ENCODE measurements at places on chromosomes 16 and 17.

DNA sequence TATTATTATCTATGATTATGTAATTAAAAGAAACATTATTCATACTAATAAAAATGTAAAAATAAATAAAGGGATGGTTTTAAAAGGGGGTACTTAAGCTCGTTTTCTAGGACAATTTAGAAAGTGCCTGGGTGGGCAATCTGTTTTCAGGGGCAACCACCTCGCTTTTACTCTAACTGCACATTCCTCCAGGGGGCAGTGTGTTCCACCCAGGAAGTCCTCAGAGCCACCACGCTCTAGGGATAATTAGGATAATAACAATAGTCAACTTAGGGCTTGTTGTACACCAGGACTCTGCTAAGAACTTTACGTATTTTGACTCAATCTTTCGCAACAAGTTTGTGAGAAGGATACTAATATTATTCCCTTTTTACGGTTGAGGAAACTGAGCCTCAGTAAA is 396.7 kb upstream of the MAF start:
- no peak for DNase-seq

GRCh38 chr16:83689385-83689831 is 118.4 kb upstream of the HSBP1 start:
- DNase-seq, result peak; percentile 62

GRCh38 chr16:14196539-14196938 is 125.4 kb downstream of the MRTFB start:
- DNase-seq, result no peak

- DNase-seq, result no peak
Observed at GRCh38 chr17:50840311-50840851, 5.0 kb downstream of the WFIKKN2 start.

DNA sequence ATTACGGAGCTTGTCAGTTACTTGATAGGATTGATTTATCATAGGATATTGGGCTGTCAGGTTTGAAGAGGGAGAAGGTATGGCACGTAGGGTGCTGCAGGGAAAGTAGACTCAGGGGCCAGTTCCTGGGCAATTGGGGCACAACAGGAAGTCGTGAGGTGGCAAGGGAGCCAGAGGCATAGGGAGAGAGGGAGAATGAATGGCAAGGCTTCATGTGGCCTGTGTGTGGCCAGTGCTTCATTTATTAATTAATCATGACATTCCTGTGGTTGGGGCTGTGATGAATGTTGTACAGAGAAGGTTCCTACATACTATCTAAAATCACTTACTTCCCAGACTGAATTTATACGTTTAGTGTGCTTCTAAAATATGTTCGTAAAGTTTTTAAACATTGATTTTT is 19.3 kb downstream of the MFSD11 start:
- DNase-seq, result no peak

- no peak for DNase-seq
Observed at GRCh38 chr17:64042700-64043485, 22.5 kb upstream of the ICAM2 start.

GRCh38 chr17:29562615-29563014 is 4.2 kb downstream of the ABHD15 start:
- no peak for DNase-seq

DNA sequence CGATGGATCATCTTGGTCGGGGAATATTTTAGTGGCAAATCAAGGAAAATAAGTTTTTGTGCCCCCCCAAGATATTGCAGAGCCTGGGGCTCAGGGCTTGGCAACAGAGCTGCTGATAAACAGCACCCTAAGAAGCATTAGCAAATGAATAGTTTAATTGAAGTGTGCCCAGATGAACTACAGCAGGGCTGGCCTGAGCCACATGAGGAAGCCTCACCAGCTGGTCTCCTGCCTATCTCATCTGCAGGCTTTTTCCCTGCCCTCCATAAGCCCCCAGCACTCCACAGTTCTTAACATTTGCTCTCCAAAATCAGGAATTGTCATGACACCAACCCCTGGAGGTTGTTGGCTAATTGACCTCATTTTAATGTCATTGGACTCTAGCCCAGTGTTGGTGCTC is 480.2 kb downstream of the HS3ST3B1 start:
- no peak for DNase-seq

DNA sequence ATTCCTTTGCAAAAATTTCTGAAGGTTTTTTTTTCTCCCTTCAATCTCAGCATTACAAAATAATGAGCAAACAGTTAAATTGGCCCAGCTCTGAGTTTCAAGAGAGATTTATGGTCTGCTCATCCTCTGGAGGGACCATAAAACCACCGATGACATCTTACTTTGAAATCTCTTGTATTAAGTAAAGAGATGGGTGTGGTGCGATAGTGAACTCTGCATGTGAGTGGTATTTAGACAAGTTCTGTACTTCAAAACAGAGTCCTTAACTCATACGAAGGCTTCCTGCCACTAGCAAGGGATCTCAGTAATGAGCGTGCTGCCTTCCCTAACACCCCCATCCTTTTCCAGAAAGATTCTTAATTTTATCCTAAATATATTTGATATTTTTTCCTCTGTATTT is 2.1 kb downstream of the FAM20A start:
- no peak for DNase-seq

DNA sequence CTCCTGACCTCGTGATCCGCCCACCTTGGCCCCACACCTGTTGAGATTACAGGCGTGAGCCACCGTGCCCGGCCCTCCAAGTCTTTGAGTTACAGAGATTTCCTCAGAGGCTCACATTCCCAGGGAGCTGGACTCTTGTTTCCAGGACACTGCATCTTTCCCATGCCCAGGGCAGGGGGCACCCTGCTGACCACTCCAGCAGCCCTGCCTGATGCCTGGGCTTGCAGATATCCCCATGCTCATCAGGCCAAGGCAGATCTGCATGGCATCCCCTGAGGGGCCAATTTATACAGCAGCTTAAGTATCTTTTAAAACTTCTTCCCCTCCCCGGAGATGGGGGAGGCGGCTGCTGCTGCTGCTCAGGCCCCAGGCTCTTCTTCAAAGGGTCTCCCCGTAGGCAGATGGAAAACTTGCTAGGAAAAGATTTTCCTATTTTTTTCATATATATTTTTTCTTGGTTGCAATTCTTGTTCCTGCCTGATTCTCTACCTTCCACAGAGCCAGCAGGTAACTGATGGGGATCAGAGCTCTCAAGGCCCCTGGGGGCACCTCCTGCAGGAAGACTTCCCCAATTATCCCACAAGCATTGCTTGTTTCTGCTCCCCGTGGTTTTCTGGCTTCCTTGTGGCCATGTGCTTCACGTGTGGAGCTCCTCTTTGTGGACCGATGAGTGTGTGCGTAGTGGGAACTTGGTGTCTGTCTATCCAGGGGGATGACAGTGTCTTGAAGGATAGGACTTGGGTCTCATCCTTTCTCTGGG is 102.2 kb upstream of the SDK2 start:
- DNase-seq, result no peak

DNA sequence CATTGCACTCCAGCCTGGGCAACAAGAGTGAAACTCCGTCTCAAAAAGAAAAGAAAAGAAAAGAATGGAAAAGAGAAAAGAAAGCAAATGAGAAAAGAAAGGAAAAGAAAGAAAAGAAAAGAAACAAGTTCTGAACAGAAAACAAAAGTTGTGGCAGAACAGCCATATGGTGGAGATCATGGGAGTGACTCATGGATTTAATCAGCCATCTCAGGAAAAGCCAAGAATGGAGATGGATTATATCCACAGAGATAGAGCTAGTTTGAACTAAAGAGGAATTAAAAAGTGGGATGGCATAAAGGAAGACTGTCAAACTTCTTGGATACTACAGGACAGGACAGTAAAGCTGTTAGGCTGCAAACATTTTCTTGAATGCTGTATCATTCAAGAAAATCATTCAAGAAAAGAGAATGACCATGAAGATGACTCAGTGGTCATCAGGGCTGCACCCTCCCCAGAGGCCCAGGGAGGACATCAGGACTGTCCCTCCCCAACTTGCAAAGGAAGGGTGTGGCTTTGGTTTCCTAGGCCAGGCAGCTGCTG is 120.6 kb downstream of the USP22 start:
- no peak for DNase-seq

- DNase-seq, result no peak
Observed at GRCh38 chr16:49482690-49483089, 109.1 kb downstream of the C16orf78 start.

GRCh38 chr16:84881702-84882521 is 62.1 kb downstream of the CRISPLD2 start:
- DNase-seq, result no peak

DNA sequence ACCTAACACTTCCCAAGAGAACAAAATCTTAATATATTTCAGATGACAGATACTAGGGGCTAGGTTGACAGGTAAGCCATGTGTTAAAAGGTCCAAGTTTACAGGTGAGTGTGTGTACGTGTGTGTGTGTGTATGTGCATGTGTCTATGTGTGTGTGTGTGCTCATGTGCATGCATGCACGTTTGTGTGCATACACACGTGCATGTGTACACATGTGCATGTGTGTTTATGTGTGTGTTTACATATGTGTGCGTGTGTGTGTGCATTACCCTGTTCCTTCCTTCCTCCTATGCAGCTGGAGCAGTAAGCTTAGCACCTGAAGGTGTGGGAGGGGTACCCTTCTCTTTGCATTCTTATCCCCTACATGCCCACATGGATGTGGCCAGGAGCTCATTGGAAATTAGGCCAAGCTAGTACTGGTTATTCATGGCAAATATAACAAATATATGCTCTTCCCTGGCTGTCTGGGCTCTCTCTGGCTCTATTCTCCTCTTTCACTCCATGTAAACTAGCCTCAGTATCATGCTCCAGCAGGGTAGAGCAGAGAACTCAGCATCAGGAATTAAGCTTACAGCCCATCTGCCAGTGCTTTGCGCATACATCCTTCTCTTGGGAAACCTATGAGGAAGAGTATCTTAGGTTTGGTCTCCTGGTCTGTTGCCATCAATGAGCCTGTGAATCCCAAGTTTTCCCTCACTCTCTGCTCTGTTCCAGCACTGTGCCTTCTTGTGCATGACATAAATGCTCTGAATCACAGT is 258.0 kb upstream of the MYOCD start:
- no peak for DNase-seq

- DNase-seq, result no peak
Observed at GRCh38 chr17:70872103-70872502, 702.8 kb downstream of the KCNJ2 start.

DNA sequence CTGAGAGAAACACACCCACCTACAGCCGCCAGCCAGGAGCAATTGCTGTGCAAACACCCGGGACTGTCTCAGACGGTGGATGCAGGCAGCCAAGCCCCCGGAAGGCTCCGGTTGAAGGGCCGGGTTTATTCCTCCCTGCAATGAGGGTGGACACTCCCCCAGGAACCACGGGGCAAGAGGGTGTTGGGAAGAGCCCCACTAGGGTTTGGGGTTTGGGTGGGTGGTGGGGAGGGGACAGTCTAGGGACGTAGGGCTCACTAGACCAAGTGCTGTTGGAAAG is 19.2 kb downstream of the JPH3 start:
- no peak for DNase-seq

GRCh38 chr17:66416207-66416940 is 114.0 kb downstream of the PRKCA start:
- DNase-seq, result no peak

- DNase-seq, result no peak
Observed at GRCh38 chr17:81518785-81519283, 6.2 kb upstream of the ACTG1 start.

GRCh38 chr17:46883871-46884520 is 32.6 kb downstream of the WNT9B start:
- no peak for DNase-seq

DNA sequence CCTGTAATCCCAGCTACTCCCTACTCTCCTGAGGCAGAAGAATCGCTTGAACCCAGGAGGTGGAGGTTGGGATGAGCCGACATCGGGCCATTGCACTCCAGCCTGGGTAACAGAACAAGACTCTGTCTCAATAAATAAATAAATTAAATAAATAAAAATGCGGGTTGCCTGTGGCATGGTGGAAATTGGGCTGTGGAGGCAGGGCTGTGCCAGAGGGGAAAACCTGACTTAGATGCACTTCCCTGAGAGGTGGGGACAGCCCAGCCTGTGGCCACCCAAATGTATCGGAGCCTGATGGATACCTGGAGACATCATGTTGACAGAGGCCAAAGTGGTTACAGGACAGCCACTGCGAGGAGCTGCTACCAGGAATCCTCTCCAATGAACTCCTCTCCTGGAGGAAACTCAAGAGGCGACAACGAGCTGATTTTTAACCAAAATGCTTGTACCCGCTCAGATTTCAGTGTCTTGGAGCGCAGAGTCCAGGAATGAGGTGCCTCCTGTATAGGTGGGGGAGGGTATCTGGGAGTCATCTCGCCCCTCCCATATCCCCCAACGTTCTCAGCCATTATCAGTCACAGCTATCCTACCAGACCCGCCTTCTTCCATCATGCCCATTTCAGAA is 32.3 kb downstream of the DDX19A start:
- DNase-seq, result no peak

DNA sequence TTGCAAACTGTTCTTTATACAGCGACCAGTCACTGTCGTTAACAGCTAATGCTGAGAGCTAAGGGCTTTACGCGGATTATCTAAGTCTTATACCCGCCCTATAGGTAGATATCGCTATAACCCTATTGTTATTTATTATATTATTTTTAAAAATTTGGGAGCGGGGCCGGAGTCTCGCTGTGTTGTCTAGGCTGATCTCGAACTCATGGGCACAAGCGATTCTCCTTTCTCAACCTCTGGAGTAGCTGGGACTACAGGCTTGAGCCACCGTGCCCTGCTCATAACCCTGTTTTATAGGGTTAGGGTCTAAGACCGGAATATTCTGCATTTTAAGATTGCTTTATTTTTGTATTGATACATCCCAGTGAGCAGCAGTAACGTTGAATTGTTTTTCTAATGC is 24.7 kb downstream of the DEF8 start:
- DNase-seq, result no peak

DNA sequence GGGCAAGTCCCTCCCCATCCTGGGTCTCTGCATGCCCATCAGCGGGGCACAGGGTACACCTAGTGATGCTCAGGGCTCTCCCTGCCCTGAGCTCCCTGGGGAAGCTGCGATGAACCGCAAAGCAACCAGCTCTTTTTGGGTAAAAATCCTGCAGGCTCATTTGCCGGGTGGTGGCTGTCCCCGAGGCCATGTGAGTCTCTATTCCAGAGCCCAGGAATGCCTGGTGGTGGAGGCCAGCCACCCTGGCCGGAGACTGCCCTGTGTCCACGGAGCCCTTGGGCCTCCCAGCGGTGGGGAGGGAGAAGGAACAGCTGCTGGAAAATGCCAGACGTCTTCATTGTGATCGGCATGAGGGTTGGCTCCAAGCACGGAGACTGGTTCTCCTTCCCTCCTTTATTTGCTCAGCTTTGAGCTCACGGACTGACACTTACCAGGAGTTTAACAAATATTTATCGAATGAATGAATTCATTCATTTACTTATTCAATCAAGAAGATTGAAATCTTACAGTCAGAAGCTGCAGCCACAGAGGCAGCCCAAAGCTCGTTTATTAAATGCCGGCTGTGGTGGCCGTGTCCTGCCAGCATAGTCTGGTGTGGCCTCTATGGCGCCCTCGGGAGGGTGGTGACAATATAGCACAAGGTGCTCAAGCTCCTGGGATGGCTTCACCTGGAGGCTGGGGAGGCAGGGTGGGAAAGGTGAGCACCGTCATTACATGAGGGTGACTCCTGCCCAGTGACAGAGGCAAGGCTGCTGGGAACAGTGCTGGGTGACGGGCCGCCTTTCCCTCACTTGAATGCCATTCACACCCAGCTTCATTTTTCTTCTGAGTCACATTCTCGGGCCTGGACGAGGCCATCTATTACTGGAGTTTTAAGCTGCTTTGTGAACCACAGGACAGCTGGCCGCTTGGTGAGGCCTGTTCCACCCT is 31.1 kb upstream of the JPH3 start:
- DNase-seq, result no peak
